ENCODE measurements at places on chromosomes 5 and 9.

- no peak for DNase-seq
Observed at GRCh38 chr5:90399251-90399650, 10.3 kb downstream of the CETN3 start.

DNA sequence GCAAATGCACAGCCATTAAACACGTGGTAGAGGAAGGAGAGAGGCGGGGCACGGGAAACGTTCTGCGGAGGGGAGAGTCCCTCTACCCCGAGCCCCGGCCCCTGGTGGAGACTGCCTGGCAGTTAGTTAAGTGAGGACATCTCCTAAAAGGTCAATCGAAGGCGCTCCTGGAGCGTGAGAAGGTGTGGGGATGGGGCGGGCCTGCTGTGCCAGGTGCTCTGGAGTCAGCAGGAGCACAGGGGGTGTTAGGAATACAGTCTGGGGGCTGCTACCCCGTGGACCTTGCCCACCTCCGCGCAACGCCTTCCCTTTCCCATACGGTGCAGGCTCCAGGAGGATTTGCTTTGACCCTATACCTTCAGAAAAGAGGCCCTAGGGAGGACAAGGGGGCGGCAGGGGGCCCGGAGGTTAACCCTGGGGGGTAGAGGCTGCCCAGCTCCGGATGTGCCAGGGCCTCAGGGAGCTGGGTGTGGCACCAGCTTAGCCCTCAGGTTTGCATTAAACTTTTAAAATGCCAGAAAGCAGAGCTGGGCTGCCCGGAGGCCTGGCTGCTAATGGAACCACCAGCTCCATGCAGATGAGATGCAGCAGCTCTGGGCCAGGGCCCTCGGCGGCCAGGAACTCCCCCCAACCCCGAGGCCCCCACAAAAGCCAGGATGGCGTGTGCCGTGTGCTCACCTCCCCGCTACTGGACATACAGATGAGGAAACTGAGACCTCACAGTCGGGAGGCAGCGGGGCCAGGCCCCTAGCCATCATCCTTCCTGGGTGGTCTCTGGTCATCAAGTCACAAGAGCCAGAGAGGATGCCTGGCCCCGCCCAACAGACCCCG is 39.2 kb downstream of the NACC2 start:
- no peak for DNase-seq

DNA sequence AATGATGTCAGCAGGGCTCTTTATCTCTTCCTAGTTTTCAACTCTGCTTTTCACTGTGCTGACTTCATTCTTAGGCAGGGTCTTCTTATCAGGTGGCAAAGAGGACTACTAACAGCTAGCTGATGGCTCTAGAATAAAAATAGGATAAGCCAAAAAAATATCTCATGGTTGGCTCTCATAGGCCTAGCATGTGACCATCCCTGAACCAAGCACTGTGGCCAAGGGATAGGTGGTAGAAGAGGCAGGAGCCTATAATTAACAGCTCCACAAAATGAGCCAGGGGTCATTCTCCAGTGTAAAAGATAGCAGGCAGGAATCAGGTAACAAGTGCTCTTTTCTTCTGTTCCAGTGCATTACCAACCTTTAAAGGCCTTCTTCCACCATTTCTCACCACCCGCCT is 21.1 kb downstream of the ANKDD1B start:
- no peak for DNase-seq

GRCh38 chr9:114395334-114395617 is 7.5 kb upstream of the AKNA start:
- DNase-seq: no peak
